ENCODE measurements at places on chromosomes 2 and 18.

- DNase-seq, result no peak
Observed at GRCh38 chr2:1051075-1051474, 100.4 kb downstream of the SNTG2 start.

GRCh38 chr2:94999431-94999883 lies 26.1 kb upstream of the MAL start:
- no peak for DNase-seq

- DNase-seq, result no peak
Observed at GRCh38 chr18:13306583-13306982, 88.0 kb downstream of the LDLRAD4 start.

DNA sequence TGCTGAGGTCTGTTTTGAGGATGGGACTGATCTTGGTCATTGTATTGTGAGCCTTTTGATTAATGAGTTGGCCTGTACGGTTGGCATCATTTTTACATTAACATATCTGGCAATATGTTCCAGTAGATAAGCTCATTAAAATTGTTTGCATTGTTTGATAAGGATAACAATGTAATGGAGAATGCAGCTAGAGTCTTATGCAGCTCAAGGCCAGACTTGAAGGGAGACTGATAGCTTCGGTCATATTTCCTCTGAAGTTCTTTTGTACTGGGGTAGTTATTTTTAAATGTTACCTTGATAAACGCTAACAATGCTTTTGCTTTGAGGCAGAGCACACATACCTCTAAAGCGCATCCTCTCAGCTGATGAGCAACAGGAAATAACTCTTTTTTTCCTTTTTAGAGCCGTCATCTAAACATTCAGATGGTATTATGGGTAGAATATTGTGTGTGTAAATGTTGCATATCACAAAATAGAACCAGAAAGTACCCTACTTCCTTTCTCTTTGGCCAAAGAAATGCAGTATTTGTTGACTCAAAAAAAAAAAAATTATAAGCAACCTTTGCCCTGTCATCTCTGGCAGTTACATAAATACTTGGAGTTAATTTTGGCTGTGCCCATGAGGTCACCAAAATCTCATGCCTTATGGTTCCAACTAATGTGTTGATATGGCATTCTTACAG lies 1.3 kb downstream of the MAPRE2 start:
- peak; percentile 63 for DNase-seq

DNA sequence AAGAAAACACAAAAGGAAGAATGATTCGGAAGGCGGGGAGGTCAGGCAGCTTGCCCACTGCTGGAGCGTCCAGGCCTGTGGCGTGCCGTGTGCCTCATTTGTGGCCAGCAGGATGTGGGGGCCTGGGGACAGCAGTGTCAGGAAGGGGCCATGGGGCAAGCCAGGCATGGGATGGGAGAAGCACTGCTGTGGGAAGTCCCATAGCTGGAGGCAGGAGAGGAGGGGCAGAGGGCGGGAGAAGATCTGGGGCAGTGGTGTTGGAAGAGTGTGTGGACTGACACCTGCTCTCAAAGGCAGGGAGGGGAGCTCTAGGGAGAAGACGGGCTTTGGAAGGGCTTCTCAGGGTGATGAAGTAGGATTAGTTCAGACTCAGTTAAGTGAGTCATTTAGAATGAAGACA lies 133.7 kb downstream of the ACOXL start:
- DNase-seq, result no peak

- no peak for DNase-seq
Observed at GRCh38 chr18:51132256-51132935, 65.1 kb downstream of the MEX3C start.

- DNase-seq, result no peak
Observed at GRCh38 chr2:137847443-137847842, 116.8 kb upstream of the HNMT start.

GRCh38 chr2:191571163-191571769 lies 106.7 kb upstream of the NABP1 start:
- DNase-seq, result peak; percentile 97

DNA sequence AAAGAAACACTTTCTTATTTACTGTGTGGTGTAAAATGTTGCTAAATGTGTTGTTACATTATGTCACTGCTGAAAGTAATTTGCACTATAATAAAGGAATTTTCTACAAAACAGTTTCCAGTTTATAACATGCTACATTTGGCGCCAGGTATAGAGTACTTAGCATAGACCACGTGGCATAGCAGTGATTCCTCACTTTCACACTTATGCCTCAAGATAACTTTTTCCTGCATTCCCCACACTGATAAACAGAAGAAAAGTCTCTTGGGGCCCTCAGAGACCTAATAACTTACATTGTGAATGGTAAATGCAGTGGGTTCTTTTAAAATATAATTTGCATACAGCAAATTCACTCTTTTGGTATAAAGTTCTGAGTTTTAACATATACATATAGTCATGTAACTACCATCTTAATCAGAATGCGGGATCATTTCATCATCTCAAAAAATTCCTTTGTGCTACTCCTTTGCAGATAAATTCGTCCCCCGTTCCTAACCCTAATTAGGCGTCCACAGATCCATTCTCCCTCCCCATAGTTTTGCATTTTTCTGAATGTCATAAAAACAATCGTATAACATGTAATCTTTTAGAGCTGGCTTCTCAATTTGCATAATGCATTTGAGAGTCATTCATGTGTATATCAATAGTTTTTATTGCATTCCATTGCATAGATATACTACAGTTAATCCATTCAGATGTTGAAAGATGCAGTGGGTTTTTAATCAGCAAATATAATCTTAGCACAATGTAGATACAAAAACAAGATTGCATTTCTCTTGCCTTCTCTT lies 7.5 kb downstream of the LGALSL start:
- no peak for DNase-seq
